RWPE2 (cell line): ENCODE measurements at places on chromosomes 7 and 10.
A peak's percentile ranks its signal among the peaks of the same experiment; 100 is the strongest.

DNA sequence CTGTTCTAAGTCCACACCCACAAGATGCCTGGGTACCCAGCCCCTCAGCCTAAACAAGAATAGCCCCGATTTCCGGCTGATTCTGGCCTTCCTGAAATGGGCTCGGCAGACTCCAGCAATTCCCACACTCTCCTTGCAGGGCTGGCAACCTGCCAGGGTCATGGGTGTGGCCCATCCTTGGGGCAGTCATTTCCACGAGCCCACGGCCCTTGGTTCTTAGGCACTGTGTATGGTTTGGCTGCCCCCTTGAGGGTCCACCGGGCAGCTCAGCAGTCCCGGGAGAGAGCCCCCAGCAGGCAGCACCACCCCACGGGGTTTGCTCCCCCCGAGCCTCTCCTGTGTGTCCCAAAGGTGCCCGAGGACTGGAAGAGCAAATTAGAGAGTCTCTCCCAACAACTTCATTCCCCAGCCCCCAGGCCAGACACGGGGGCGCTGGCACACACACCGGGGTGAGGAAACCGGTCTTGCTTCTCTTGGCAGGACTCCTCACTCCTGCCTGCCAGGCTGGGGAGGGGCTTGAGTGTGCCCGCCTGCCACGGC is 142.2 kb downstream of the EMX2 start:
- no peaks in the 10 kb centered on the region for H3K36me3 ChIP-seq
- no peak overlapping the region for H3K4me3 ChIP-seq
- DNase-seq: no peak
- H3K27ac ChIP-seq: no peak overlapping the region

DNA sequence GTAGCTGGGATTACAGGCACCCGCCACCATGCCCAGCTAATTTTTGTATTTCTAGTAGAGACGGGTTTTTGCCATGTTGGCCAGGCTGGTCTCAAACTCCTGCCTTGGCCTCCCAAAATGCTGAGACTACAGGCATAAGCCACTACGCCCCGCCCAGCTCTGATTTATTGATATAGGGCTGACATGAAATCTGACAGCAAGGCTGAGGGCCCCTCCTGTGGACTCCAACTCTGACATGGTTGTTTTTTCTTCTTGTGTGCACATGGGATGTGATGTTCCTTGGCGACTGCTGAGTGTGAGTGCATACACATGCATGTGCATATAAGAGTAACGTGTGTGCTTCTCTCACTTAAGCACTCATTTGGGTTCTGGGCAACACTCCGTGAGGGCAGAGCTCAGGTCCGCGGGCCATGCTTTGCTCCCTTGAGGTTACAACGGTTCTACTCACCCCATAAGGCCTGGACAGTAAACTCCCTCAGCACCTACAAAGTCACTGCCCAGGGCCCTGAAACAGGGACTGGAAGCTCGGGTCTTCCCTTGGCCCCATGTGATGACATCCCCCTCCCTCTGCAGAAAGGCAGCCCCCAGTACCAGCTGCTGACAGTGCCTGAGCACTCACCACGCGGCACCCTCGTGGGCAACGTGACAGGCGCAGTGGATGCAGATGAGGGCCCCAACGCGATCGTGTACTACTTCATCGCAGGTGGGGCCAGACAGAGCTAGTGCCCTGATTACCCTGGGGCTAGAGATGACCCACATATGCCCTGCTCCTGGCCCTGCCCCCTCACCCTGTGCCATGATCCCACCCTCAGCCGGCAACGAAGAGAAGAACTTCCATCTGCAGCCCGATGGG is 33.6 kb upstream of the VSIR start:
- H3K27ac ChIP-seq: no peak overlapping the region
- no peaks in the 10 kb centered on the region for H3K27me3 ChIP-seq
- H3K36me3 ChIP-seq: no peaks in the 10 kb centered on the region
- DNase-seq: no peak
- H3K4me1 ChIP-seq: no peaks in the 10 kb centered on the region

- no peaks in the 10 kb centered on the region for H3K36me3 ChIP-seq
- no peak for DNase-seq
- H3K4me3 ChIP-seq: no peak overlapping the region
- no peak overlapping the region for H3K27ac ChIP-seq
- no peaks in the 10 kb centered on the region for H3K4me1 ChIP-seq
- H3K27me3 ChIP-seq: peaks cover 57% of the 10 kb centered on the region
These were observed 15.5 kb downstream of the TWIST1 start for GRCh38 chr7:19101909-19102308.

GRCh38 chr7:130901209-130901783 is 167.3 kb upstream of the KLF14 start:
- peaks cover 94% of the 10 kb centered on the region for H3K4me1 ChIP-seq
- peaks cover 92% of the 10 kb centered on the region for H3K36me3 ChIP-seq
- H3K4me3 ChIP-seq: no peak overlapping the region
- peak; percentile 94 for DNase-seq

DNA sequence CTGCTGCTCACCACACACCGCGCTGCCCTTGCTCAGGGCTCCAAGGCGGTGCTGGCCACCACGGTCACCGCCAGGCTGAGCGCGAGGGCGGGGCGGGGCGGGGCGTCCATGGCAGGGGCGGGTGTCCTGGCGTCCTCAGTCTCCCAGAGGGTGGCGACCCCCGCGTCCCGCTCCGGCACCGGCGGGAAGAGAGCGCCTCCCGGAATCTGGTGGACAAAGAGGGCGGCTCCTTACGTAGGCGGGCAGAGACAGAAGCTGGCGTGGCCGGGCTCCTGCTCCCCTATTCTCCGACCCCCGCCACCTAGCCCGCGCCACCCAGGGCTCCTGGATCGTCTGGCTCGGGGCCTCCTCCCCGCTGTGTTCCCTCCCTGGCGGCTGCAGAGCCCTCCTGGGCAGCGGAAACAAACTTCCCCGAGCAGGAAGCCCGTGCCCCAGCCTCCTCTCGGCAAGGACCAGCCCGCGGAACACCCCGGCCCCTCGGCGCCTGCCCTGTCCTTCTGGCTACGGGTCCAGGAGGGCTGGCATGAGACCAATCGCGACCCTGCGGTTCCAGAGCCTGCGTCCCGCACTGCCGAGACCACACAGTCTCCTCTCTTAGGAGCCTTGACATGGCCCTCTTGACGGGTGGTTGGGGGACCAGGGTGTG is 133.8 kb upstream of the ZNF92 start:
- H3K4me3 ChIP-seq: peak overlapping the region; percentile 31
- H3K36me3 ChIP-seq: no peaks in the 10 kb centered on the region
- DNase-seq: no peak
- no peaks in the 10 kb centered on the region for H3K27me3 ChIP-seq
- no peaks in the 10 kb centered on the region for H3K4me1 ChIP-seq
- H3K27ac ChIP-seq: no peak overlapping the region

GRCh38 chr10:125016611-125017202 is 74.8 kb downstream of the ZRANB1 start:
- no peaks in the 10 kb centered on the region for H3K27me3 ChIP-seq
- H3K4me3 ChIP-seq: no peak overlapping the region
- H3K27ac ChIP-seq: no peak overlapping the region
- DNase-seq: no peak

- no peaks in the 10 kb centered on the region for H3K4me1 ChIP-seq
- no peak overlapping the region for H3K4me3 ChIP-seq
- H3K36me3 ChIP-seq: no peaks in the 10 kb centered on the region
- no peak for DNase-seq
- H3K27ac ChIP-seq: no peak overlapping the region
These were observed 72.4 kb upstream of the KDM7A start for GRCh38 chr7:140249036-140249806.
